GM23248 (cell line): ENCODE measurements at places on chromosomes 7 and 10. TPM values are rescaled to one million over a fixed set of nuclear protein-coding genes. Genes with fewer than 3 reads are reported as not detected.

Gene THAP5
- 23.3 and 23.8 TPM in 2 replicates for polyA plus RNA-seq

Gene RARRES2
- polyA plus RNA-seq: not detected in 2 replicates

- no peaks in the 10 kb centered on the region for H3K27me3 ChIP-seq
- no peak for DNase-seq
- no peaks in the 10 kb centered on the region for H3K4me1 ChIP-seq
- no peak overlapping the region for H3K4me3 ChIP-seq
These were observed 4.0 kb downstream of the GNB2 start for GRCh38 chr7:100677308-100678267.

DNA sequence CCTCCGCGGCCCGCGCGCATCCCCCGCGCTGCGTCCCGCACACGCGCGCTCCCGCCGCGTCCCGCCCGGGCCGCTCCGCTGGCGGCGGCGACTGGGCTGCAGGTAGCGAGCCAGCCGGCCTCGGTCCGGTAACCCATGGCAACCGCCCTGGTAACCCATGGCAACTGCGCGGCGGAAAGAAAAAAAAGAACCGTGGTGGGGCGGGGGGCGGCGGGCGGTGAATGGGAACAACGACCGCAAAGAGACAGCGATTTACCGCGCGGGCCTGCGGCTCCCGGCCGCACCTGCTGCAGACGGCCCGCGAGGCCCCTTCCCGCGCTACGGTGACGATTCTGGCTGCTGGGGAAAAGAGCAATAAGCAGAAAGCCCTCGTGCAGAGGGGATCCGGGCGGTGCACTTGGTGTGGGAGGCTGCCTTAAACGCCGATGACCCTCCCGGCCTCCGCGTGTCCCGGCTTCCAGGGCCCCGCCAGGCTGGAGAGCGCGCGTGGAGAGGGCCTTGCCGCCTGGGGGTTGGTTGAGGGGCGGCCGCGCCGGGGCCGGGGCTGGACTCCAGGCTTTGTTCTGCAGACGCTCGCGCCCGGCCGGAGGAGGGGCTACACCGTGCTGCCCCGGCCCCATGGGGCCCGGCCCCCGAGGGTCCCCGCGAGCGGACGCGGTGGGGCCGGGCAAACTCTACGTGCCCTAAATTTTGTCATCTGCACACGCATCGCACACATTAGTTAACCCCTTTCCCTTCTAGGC is 84.7 kb downstream of the SNX10 start:
- peak overlapping the region; percentile 55 for H3K4me3 ChIP-seq
- no peak overlapping the region for H3K27ac ChIP-seq
- peaks cover 87% of the 10 kb centered on the region for H3K27me3 ChIP-seq
- DNase-seq: peak; percentile 27

DNA sequence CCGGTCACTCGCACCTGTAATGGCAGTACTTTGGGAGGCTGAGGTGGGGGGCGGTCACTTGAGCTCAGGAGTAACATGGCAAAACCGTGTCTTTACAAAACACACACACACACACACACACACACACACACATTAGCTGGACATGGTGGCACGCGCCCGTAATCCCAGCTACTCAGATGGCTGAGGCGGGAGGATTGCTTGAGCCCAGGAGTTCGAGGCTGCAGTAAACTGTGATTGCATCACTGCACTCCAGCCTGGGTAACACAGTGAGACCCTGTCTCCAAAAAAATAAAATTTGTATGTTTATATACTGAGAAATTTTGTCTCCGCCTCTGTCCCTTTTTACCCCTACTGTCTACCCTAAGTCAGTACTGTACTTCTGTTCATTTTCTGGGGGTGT is 86.6 kb downstream of the CUX1 start:
- no peak overlapping the region for H3K27ac ChIP-seq
- H3K36me3 ChIP-seq: no peaks in the 10 kb centered on the region
- no peak overlapping the region for H3K4me3 ChIP-seq
- DNase-seq: no peak

GRCh38 chr7:36942025-36942424 is 217.7 kb upstream of the AOAH start:
- no peaks in the 10 kb centered on the region for H3K27me3 ChIP-seq
- no peaks in the 10 kb centered on the region for H3K4me1 ChIP-seq
- H3K36me3 ChIP-seq: no peaks in the 10 kb centered on the region
- no peak overlapping the region for H3K27ac ChIP-seq
- DNase-seq: no peak

GRCh38 chr7:135991322-135991721 is 14.2 kb upstream of the MTPN start:
- no peaks in the 10 kb centered on the region for H3K36me3 ChIP-seq
- H3K27me3 ChIP-seq: no peaks in the 10 kb centered on the region
- no peak overlapping the region for H3K4me3 ChIP-seq
- DNase-seq: no peak
- H3K27ac ChIP-seq: no peak overlapping the region
- H3K4me1 ChIP-seq: peaks cover 7% of the 10 kb centered on the region; the same call in 1 of the 2 replicates

DNA sequence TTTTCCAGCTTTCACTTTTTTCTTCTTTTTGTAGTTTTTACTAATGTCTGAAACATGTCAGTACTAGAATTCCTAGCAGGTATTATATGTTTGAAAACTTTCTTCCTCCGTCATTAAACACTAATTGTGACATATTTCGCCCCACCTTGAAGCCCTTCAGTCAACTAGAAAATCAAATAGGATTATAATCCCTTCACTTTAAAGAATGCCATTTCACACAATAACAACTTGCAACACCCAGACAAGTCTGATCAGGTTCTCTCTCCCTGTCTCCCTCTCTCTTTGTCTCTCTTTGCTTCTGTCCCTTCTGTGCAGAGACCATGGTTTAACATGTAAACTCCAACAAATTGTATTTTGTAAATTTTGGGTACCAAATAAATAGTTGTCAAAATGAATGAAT is 373.5 kb downstream of the SEMA3D start:
- no peak for DNase-seq
- no peaks in the 10 kb centered on the region for H3K36me3 ChIP-seq
- no peak overlapping the region for H3K27ac ChIP-seq
- H3K27me3 ChIP-seq: no peaks in the 10 kb centered on the region
- no peaks in the 10 kb centered on the region for H3K4me1 ChIP-seq

- peaks cover 24% of the 10 kb centered on the region for H3K4me1 ChIP-seq
- no peaks in the 10 kb centered on the region for H3K36me3 ChIP-seq
- no peak overlapping the region for H3K27ac ChIP-seq
- no peaks in the 10 kb centered on the region for H3K27me3 ChIP-seq
- DNase-seq: no peak
- H3K4me3 ChIP-seq: no peak overlapping the region
These were observed 321.6 kb upstream of the PHYHIPL start for GRCh38 chr10:58854811-58855210.

GRCh38 chr10:6108631-6109443 is 20.0 kb downstream of the RBM17 start:
- DNase-seq: peak; percentile 64
- peaks cover 61% of the 10 kb centered on the region for H3K36me3 ChIP-seq
- H3K4me3 ChIP-seq: no peak overlapping the region
- no peaks in the 10 kb centered on the region for H3K4me1 ChIP-seq
